ENCODE measurements at places on chromosomes 3 and 15.

GRCh38 chr3:127145266-127145665, 47.7 kb upstream of the PRR23E start:
- DNase-seq: no peak

DNA sequence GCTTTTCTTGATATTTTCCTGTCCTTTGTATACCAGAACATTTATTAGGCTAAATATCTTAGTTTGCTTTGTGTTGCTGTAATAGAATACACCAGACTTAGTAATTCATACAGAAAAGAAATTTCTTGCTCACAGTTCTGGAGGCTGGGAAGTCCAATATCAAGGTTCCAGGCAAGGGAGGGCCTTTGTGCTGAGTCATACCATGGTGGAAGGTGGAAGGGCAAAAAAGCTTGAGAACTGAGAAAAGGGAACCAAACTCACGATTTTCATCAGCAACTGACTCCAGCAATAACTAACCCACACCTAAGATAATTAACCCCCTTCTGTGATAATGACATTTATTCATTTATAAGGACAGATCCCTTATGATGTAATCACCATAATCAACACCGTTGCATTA, 496.9 kb upstream of the SUCLG2 start:
- no peak for DNase-seq

GRCh38 chr3:123808812-123809211, 75.3 kb downstream of the MYLK start:
- DNase-seq: no peak

GRCh38 chr15:38920966-38921365, 356.4 kb upstream of the RASGRP1 start:
- no peak for DNase-seq

GRCh38 chr15:80152180-80152895, 461 bp upstream of the FAH start:
- DNase-seq: peak; percentile 87

- DNase-seq: no peak
Measured at GRCh38 chr3:61008998-61009380, 242.3 kb downstream of the FHIT start.
